ENCODE measurements at places on chromosomes 11 and 22.

DNA sequence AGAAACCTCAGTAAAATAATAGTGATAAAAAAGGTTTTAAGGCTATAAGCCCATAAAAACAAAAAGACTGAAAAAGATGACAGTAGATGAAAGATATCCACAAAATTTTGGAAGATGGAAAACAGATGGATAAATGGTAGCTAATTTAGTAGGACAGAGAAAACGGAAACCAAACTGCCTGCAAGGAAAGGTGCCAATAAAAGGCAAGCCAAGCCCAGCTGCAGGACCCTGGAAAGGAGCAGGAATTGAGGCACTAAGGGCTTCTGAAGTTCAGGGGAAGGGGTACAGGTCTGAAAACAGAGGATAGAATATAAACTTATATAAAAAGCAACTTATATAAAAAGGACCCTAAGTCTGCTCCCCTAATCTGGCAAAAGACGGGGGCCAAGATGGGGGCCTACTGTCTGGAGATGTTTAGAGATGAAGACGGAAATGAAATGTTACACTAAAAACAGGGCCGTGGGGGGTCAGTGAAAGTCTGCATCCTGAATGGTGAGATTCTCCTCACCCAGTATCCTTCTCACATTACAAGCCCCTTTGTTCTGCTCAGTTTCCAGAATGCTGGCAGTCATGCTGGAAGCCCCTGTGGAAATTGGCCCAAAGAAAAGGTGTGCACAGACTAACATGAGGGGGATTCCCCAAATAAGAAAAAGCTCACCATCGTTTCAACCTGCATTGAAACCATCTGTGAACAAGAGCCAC, 269.3 kb upstream of the PITPNB start:
- no peak for DNase-seq

- DNase-seq = peak; percentile 73
Observed at GRCh38 chr22:38272373-38273134, at the start of gene TMEM184B. Gene TMEM184B, minus strand, starts transcription at chr22:38273010. Its CDS starts 25,049 bp downstream, at chr22:38247961.

DNA sequence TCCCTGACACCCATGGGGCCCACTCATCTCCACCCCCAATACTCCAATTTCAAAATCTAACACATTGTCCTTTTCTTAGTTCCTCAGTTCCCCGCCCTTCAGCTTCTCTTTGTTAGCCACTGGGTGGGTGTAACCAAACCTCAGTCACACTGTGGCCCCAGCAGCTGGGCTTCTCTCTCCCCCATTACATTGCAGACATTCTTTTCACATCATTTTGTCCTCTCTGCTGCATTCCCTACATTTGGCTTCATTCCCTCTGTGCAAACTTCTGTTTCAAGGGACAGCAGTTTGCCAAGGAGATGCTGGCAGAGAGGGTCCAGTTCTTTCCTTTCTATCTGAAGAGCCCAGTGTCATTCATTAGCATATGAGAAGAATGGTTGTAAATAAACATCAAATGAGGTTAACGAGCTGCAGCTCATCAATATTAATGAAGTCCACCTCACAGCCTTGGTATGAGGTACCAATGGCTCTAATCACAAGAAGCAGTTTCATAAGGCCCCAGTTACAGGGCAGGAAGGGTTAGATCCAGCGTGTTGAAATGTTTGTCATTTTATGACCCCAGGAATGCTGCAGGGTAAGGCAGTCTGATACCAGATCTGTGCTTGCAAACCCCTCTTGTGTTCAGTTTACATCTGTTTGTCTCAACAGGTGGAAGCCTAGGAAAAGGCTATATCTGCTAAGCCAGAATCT, 72.3 kb downstream of the ARFGAP2 start:
- DNase-seq = no peak

GRCh38 chr11:106821291-106821690, 197.0 kb downstream of the GUCY1A2 start:
- DNase-seq = no peak

- no peak for DNase-seq
Observed at GRCh38 chr11:120914601-120915000, 109.3 kb upstream of the TBCEL start.

DNA sequence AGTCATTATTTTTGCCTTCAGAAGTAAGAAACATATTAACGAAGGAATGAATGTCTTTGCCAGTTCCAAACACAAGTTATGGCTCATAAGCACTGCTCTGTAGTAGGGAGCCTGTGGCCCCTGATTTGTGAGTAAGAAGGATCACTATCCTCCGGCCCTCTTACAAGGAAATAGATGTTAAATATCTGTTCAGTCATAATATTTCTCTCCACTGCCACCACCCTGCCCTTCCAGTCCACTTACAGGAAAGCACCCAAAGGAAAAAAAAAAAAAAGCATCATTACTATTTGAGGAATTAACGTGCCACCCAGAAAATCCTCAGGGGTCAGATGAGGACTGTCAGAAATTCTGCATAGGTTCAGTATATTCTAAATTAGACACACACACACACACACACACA, 123.4 kb downstream of the ETS1 start:
- DNase-seq = no peak

DNA sequence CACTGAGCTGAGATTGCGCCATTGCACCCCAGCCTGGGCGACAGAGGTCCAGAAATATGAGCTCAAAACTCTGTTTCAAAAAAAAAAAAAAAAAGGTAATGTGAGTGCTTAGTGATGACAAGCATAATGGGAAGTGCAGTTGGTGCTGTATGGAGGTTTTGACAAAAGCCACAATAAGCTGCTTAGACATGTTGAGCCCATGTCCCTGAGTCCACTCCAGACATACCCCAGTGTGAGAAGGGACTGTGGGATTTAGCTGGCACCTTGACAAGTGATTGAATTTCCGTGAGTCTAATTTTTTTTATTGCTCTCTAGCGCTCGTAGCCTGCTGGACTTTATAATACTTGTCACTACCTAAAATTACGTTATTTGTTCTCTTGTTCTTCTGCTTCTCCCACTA, 15.1 kb upstream of the LGR4 start:
- no peak for DNase-seq

- no peak for DNase-seq
Observed at GRCh38 chr11:85028329-85029101, 598.6 kb downstream of the DLG2 start.

DNA sequence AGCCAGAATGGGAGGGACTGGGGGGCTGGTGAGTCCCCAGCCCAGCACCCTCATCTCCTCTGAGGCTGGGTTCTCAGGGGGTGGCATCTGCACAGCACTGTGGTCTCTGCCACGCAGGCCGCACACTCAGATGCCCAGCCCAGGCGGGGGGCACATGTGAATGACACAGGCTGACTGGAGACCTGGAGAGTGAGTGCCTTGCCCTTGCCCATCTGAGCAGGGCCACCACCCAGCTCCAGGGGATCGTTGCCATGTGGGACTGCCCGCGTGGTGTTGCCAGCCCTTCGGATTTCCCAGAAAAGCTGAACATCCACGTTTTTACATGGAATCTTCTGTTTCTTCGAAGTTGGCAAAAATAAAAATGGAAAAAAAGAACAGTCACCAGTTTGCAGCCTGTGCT, 18.9 kb downstream of the PRDM11 start:
- no peak for DNase-seq

GRCh38 chr22:44891293-44891747, 118.5 kb downstream of the PHF21B start:
- no peak for DNase-seq

DNA sequence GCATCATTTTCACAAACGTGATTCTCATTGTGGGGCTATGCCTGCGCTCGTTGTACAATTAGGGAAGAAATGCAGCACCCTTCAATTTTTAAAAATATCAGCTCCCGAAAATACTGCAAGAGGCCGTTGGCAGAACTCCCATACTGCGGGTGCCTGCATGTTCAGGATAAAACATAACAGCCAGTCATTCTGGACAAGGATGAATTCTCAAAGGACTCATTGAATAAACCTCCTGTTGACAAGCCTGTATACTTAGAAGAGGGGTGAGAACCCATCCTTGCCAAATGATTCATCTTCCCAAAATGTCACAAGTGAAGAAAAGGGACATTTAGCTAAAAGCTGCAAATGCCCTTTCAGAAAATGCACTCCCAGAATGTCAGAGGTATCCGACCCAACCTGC, 141.9 kb downstream of the CSNK2A3 start:
- DNase-seq = no peak

DNA sequence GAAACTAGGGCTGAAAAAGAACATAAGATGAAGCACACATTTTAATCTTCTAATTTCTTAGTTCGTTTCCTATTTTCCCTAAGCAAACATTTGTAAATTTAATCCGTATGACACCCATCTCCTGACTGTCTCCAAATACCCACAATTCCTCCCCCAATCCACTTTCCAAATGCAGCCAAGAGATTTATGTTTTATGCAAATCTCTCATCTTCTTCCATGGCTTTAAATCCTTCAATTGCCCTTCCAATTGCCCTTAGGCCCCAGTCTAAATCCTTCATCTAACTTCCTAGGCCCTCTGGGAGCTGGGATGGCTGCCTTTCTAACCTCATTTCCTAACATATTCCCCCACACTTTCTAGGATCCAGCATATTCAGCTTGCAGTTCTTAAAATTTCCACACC, 18.0 kb upstream of the POU2AF1 start:
- no peak for DNase-seq

GRCh38 chr11:35288309-35288708, 131.0 kb downstream of the SLC1A2 start:
- no peak for DNase-seq
